CD4-positive, CD25-positive, alpha-beta regulatory T cell (primary cell): ENCODE measurements at places on chromosomes 2 and 18. TPM values are rescaled to one million over a fixed set of nuclear protein-coding genes. Genes with fewer than 3 reads are reported as not detected.

DNA sequence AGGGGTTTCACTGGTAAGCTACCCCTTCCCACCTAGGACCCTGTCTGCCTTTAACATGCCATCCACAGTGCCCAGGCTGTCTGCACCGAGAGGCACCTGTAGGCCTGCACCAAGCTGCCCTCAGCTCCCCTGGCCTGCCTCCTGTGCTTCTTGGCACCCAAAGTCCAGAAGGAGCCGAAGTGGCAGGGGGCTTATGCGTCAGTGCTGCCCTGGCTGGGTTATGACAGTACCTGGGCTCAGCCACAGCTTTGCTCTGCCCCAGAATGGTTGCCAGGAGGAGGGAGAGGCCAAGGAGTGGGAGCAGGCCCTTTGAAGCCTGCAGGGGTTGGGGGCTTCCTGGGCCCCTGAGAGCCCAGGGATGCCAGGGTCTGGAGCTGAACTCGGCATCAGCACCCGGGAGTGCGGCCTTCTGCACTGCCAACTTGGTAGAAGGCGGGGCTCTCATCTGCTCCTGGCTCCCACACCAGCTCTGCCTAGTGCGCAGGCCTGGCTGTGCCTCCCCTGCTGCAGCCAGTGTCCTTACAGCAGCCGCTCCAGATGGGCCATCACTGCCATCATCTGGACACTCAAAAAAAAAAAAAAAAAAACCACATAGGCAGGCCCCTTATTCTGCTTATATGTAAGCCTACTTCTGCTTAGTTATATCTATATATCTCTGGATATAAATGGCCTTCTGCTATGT is 155.4 kb downstream of the THSD7B start:
- no peak overlapping the region for H3K4me3 ChIP-seq
- H3K27me3 ChIP-seq, result no peaks in the 10 kb centered on the region
- DNase-seq, result no peak
- H3K4me1 ChIP-seq, result no peaks in the 10 kb centered on the region
- no peak overlapping the region for H3K27ac ChIP-seq

CTNNA2 gene
- polyA plus RNA-seq, result not detected

DNA sequence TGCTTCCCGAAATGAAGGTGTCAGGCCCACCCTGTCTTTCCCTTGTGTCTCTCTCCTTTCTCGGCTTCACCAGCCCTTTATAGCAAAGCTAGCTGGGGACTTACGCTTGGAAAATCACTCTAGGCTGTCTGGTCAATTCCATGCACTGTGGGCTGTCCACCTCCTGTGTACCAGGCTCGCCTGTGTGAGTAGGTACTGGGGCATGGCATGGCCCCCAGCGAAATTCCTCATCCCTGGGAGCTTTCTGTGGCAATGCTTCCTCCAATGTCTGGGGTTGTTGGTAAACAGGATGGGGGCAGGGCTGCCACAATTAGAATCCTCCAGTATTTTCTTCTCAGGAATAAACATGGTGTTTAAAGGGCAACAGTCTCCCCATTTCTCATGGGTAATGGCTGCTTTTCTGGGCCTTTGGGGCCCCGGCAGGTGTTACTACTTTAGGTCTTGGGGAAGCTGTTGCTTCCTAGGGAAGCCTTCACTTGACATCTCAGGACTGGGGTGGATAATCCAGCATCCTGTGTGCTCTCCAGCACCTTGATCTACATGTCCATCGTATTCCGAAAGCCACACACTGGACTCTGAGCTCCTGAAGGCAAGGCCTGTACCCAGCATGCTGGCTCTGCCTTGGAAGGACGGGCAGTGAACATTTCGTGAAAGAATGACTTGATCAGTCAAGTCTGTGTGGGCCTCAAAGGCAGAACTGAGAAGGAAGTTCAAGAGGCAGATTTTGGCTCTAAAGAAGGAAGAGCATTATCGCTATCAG is 21.1 kb downstream of the RHOB start:
- H3K27me3 ChIP-seq, result no peaks in the 10 kb centered on the region
- no peaks in the 10 kb centered on the region for H3K36me3 ChIP-seq
- DNase-seq, result no peak

DNA sequence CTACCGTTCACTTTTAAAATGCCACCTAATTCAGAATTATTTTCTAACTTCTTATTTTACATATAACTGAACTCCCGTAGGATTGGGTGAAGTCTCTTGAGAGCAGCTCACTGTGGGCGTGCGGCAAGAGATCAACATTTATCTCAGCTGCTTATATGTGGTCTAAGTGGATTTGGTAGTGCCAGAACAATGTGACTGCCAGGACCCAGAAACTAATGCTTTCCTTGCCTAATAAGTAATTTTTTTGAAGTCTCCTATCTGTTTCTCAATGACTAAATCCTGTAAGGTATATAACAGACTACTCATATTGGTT is 11.2 kb upstream of the NFE2L2 start:
- no peaks in the 10 kb centered on the region for H3K36me3 ChIP-seq
- DNase-seq, result no peak
- H3K27me3 ChIP-seq, result no peaks in the 10 kb centered on the region
- H3K4me3 ChIP-seq, result no peak overlapping the region
- no peak overlapping the region for H3K27ac ChIP-seq

GFPT1 gene
- polyA plus RNA-seq, result 8.0 TPM

FAM124B gene
- 1.6 TPM for polyA plus RNA-seq

DNA sequence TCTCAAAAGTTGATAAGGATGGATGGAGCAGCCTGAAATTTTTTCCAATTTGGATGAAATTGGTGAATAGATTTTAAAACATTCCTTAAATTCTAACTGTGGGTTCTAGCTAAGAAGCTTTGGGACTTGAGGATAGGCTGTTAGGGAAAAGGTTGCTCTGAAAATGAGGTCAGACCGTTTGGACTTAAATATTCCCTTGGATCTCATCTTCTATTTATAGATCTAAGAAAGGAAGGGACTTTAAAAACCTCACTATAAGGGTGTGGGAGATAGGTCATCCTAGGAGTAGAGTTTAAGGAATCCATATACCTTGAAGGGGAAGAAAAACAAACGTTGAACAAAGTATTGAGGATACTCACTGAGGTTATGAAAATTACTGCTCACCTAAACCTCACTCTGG is 17.4 kb upstream of the SNORC start:
- H3K36me3 ChIP-seq, result peaks cover 65% of the 10 kb centered on the region
- no peak overlapping the region for H3K4me3 ChIP-seq

PSME4 gene
- 5.8 TPM for polyA plus RNA-seq

TSPYL6 gene
- polyA plus RNA-seq, result not detected

DLX1 gene
- polyA plus RNA-seq, result not detected

DNA sequence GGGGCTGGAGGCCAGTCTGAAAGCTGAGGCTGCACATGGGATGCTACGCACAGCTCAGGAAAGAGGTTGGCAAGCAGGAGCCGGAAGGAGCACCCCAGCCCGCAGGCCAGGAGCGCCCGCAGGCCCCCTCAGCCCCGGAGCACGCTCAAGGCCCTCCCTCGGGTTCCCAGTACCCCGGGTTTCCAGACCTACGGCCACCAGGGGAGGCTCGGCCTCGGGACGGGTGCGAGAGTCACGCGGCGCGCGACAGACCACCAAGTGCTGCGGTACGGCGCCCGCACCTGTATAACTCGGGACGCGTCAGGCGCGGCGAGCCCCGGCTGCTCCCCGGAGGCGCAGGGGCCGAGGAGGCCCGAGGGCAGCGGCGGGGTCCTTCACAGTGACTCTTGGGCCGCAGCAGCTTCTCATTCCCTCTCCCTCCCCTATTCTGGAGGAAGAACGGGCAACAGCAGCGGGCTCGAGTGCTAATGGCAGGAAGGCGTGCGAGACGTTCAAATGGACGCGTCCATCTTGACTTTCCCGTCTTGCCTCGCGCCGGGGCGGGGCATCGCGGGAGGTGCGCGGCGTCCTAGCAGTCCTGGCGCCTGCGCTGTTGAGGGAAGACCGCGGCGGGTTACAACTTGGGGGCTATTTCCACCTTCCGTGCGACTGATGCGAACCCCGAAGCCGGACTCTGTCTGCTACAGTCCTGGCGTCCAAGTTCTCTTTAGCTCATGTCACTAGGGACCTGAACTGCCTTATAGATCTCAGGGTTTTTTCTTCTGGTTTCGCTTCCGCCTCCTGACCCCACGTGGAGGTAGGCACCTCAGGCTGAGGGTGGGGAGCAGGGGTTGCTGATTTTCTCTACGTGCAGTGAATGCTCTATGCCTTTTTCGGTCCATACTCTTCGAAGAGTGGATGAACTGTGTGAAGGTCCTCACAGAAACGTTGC is at the start of gene ANAPC1:
ANAPC1 (minus strand) TSS at position 533 of the 931 bp plus-strand sequence. CDS start 3,368 bp downstream, outside the sequence.
- peak; percentile 78 for DNase-seq
- peaks cover 5% of the 10 kb centered on the region for H3K36me3 ChIP-seq
- peak within 1 kb of the TSS; percentile 99 for H3K4me3 ChIP-seq

GRCh38 chr2:196925768-196926561 is 542 bp downstream of the PGAP1 start:
- peak overlapping the region; percentile 96 for H3K4me3 ChIP-seq
- no peak for DNase-seq
- H3K4me1 ChIP-seq, result peaks cover 38% of the 10 kb centered on the region
- no peaks in the 10 kb centered on the region for H3K27me3 ChIP-seq
- H3K36me3 ChIP-seq, result no peaks in the 10 kb centered on the region
- H3K27ac ChIP-seq, result peak overlapping the region; percentile 70

ADNP2 gene
- 5.8 TPM for polyA plus RNA-seq

- no peaks in the 10 kb centered on the region for H3K36me3 ChIP-seq
- no peaks in the 10 kb centered on the region for H3K4me1 ChIP-seq
- H3K27ac ChIP-seq, result no peak overlapping the region
- H3K27me3 ChIP-seq, result no peaks in the 10 kb centered on the region
- no peak for DNase-seq
- no peak overlapping the region for H3K4me3 ChIP-seq
Observed at GRCh38 chr2:103161456-103162289, 399.8 kb downstream of the TMEM182 start.

ERBB4 gene
- polyA plus RNA-seq, result not detected

GRCh38 chr18:79507076-79507545 is 111.4 kb downstream of the NFATC1 start:
- DNase-seq, result peak; percentile 34
- H3K4me1 ChIP-seq, result peaks cover 21% of the 10 kb centered on the region
- peak overlapping the region; percentile 61 for H3K27ac ChIP-seq
- peaks cover 8% of the 10 kb centered on the region for H3K36me3 ChIP-seq
- no peaks in the 10 kb centered on the region for H3K27me3 ChIP-seq
- no peak overlapping the region for H3K4me3 ChIP-seq

DNA sequence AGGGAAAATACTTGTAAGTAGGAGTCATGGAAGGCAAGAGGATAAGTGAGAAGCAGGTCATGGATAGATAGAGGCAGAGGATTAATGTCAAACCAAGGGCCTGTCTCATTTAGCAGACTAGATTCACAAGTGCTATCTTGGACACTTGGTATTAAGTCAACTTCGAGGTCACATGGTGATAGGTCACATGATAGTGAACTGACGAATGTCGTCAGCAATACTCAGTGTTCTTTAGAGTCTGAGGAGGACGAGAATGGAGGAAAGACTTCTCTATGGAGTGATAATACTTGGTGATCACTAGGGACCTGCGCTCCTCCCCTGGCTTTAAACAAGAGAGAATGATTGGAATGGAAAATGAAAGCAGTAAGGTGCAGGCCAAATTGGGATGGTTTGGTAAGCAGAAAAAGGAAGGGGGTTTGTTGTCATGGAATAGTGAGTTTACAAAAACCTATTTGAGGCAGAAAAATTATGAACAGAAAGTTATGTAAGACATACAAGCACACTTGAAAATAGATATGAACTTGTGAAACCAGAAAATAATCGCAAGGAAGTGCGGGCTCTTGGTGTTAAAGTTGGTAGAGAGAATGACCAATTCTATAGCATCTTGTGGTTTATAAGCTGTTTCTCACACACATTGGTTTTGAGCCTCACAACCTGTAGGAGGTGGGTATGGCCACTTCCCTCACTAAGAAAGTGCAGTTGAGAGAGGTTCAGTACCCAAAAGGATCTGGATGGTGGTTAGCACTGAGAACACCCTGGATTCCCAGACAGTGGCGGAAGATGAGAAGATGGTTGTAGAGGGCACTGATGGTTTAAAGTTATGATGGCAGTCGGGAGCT is 141.5 kb downstream of the WDSUB1 start:
- DNase-seq, result no peak
- no peak overlapping the region for H3K27ac ChIP-seq
- no peak overlapping the region for H3K4me3 ChIP-seq

GRCh38 chr2:61029533-61029932 is 11.5 kb upstream of the PUS10 start:
- no peak for DNase-seq
- H3K36me3 ChIP-seq, result peaks cover 31% of the 10 kb centered on the region
- no peak overlapping the region for H3K4me3 ChIP-seq
- no peak overlapping the region for H3K27ac ChIP-seq

DNA sequence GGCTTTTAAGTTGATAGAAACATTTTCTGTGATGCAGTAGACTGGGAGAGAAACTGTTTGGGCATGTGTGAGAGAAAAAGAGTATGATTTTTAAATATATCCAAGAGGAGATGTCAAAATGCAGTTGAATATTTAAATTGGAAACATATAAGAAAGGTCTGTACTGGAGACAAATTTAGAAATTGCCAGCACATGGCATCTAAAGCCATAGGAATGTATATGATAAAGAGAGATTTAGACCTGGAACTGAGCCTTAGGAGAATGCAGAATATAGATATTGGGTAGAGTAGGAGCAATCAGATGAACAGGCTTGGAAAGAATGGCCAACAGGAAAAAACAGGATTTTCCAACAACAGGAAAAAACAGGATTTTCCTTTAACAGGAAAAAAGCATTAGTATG is 680.8 kb downstream of the MBD2 start:
- no peaks in the 10 kb centered on the region for H3K36me3 ChIP-seq
- no peak overlapping the region for H3K4me3 ChIP-seq
- H3K4me1 ChIP-seq, result no peaks in the 10 kb centered on the region
- H3K27me3 ChIP-seq, result no peaks in the 10 kb centered on the region

DNA sequence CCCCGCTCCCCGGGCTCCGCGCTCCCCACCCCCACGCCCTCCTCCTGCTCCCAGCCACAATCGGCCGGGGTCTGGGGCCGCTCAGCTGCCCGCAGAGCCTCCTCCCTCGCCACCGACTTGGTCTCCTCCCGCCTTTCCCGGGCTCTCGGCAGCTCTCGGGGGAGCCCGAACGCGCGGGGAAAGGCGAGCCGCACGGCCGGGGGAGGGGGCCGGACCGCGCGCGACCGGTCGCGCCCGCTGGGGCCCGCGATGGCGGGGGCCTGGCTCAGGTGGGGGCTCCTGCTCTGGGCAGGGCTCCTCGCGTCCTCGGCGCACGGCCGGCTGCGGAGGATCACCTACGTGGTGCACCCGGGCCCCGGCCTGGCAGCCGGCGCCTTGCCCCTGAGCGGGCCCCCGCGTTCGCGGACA is 327 bp downstream of the LTBP1 start:
- H3K27me3 ChIP-seq, result peaks cover 12% of the 10 kb centered on the region
- H3K27ac ChIP-seq, result no peak overlapping the region
- no peaks in the 10 kb centered on the region for H3K36me3 ChIP-seq

FEV gene
- not detected for polyA plus RNA-seq

- H3K27ac ChIP-seq, result peak overlapping the region; percentile 92
- H3K27me3 ChIP-seq, result no peaks in the 10 kb centered on the region
- H3K4me3 ChIP-seq, result peak overlapping the region; percentile 65
- DNase-seq, result no peak
Observed at GRCh38 chr2:105804266-105804665, 59.6 kb downstream of the NCK2 start.

- DNase-seq, result no peak
- H3K4me3 ChIP-seq, result no peak overlapping the region
- no peaks in the 10 kb centered on the region for H3K27me3 ChIP-seq
- no peaks in the 10 kb centered on the region for H3K36me3 ChIP-seq
- no peak overlapping the region for H3K27ac ChIP-seq
Observed at GRCh38 chr18:43485545-43485963, 208.3 kb upstream of the SYT4 start.
